GM04503 (cell line): ENCODE measurements at places on chromosomes 1 and 21.

GRCh38 chr21:42269386-42269785 lies 45.8 kb downstream of the TFF3 start:
- DNase-seq, result no peak

GRCh38 chr1:161766102-161766981 lies at the start of gene ATF6:
ATF6 (plus strand) TSS chr1:161766320; CDS start chr1:161766361, 41 bp downstream.
- peak; percentile 72 for DNase-seq

GRCh38 chr1:48469616-48470480 lies 2.2 kb downstream of the SPATA6 start:
- peak; percentile 37 for DNase-seq

GRCh38 chr1:166952002-166952746 lies 23.2 kb downstream of the ILDR2 start:
- no peak for DNase-seq

DNA sequence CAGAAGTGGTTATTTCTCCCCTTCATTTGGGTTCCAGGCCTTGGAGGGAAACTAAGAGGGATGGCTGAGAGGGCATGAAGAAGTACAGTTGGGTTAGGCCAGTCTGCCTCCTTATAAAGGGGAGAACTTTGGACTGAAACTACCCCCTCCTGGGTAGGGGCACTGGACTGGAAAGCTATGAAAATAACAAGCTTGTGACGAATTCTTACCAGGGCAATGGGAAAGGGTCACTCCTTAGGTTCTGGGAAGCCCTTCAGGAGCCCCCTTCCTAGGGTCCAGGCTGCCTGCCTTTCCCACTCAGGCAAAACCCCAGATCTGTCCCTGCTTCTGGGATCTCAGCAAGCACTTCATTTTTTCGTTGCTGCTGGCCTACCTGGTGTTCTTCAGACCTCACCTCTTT lies 9.8 kb upstream of the P3R3URF start:
- DNase-seq, result no peak

- no peak for DNase-seq
Measured at GRCh38 chr1:24904731-24905354, 25.2 kb downstream of the RUNX3 start.

- DNase-seq, result no peak
Measured at GRCh38 chr21:42362700-42363099, 3.6 kb downstream of the TFF1 start.

DNA sequence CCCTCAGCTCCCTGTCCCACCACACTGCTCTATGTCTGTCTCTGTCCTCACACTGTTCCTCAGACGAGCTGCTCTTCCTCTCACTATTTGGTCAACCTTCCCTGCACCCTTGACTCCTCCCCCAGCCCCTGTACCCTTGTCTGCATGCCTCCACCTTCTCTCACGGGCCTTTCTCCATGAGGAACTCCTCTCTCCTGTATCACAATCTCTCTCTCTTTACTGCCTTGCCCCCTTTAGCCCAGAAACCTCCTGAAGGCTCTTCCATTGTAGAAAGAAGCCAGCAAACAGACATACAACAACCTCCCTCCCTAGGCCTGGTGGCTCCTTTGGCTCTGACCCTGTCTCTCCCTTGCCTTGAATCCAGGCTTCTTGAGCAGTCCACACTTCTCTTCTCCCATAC lies 251.6 kb upstream of the CSF3R start:
- DNase-seq, result no peak

DNA sequence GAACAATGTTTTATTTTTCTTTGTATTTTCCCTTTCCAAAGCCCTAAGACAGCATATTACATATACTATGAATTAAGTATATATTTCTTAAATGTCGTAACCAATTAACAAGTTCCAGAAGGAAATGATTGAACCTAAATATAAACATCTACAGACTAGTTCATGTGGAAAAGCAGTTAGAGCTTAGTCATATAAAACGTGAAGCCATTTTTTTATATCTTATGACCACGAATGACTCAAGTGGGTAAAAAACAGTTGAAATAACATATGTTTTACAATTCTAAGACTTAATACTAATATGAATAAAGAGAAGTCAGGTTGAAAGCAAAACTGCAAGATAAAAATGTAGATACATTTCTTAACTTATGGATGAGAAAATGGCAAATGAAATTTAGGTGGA lies 307.3 kb downstream of the BRINP3 start:
- no peak for DNase-seq

DNA sequence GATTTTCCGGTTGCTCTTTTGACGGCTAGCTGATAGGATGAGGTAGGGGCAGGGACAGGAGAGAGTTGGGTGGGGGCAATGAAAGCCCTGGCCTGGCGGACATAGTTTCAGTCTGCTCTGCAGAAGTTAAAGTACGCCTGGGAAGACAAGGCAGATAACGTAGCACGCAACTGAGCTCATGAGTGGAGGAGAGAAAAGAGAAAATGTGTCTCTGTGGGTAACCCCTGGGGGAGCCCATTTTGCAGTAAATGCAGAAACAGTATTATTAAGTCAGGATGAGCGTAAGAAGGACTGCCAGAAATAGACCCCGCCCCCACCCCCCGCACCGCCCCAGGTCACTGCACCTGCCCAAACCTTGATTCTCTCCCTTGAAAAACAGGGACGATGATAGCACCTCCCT lies 51.7 kb upstream of the TARBP1 start:
- DNase-seq, result no peak

GRCh38 chr21:42868196-42868595 lies 11.1 kb downstream of the WDR4 start:
- DNase-seq, result no peak

- DNase-seq, result peak; percentile 41
Measured at GRCh38 chr1:25501235-25502058, 42.0 kb upstream of the LDLRAP1 start.

- DNase-seq, result no peak
Measured at GRCh38 chr1:59179673-59180072, 117.2 kb upstream of the FGGY start.

DNA sequence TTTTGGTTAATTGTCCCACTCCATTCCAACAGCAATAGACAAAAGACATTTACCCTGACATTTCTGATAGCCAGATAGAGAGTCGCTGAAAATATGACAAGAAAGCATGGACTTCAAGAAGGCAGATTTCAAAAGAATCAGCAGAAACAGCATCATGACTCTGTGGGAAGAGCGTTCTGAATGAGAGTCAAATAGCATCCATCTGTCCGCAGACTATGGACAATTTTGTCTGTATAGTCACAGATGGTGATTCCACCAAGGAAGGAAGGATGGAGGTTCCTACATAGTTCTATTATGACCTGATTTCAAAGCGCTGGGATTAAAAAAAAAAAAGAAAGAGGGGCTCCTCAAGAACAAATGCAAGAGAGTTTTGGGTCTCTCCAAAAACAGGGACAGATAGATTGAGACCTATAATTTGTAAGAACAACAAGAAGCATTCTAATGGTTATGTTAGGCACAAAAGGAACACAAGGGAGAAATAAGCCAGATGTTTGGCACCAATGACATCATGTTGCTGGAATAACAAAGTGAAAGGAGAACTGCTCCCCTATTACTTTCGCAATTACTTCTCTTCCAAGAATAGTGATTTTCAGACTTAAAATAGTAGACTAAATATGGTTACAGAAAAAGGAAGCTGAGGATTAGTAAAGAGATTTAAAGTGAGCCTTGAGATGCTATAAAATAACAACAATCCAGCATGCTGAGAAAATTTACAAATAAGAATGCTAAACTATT lies 28.5 kb downstream of the NIBAN1 start:
- DNase-seq, result no peak

GRCh38 chr1:43979528-43980254 lies 681 bp downstream of the B4GALT2 start:
- DNase-seq, result no peak
